ENCODE measurements at places on chromosomes 12 and 14. TPM values are rescaled to one million over a fixed set of nuclear protein-coding genes. Genes with fewer than 3 reads are reported as not detected.

Gene ATF7
- 61.9 TPM for polyA plus RNA-seq

Gene TMEM132C
- 2.3 TPM for polyA plus RNA-seq

Gene POTEG
- polyA plus RNA-seq, result not detected

Gene OR6C76
- not detected for polyA plus RNA-seq

Gene KRT77
- not detected for polyA plus RNA-seq

Gene RNFT2
- polyA plus RNA-seq, result 1.5 TPM

Gene OTUB2
- 0.77 TPM for polyA plus RNA-seq

Gene CCDC88C
- polyA plus RNA-seq, result 13.4 TPM

Gene FAIM2
- polyA plus RNA-seq, result 7.1 TPM

Gene SCN8A
- 1.4 TPM for polyA plus RNA-seq

Gene MYO1H
- 0.48 TPM for polyA plus RNA-seq

Gene ATP5MC2
- 699 TPM for polyA plus RNA-seq

Gene TDRD9
- polyA plus RNA-seq, result 0.29 TPM

Gene RNASE2
- 1.2 TPM for polyA plus RNA-seq

Gene CISTR
- polyA plus RNA-seq, result not detected

Gene LALBA
- polyA plus RNA-seq, result not detected

Gene TMEM229B
- 0.53 TPM for polyA plus RNA-seq

Gene MIPOL1
- polyA plus RNA-seq, result 4.9 TPM

Gene AQP2
- not detected for polyA plus RNA-seq

Gene SLC17A8
- polyA plus RNA-seq, result 0.28 TPM

Gene MGP
- 340 TPM for polyA plus RNA-seq

Gene ABCC9
- 78.9 TPM for polyA plus RNA-seq

Gene CARMIL3
- polyA plus RNA-seq, result 0.18 TPM

Gene RIMBP2
- polyA plus RNA-seq, result 1.1 TPM

Gene KRT6C
- not detected for polyA plus RNA-seq

Gene OR10A7
- not detected for polyA plus RNA-seq

Gene LIN7A
- 2.3 TPM for polyA plus RNA-seq

Gene PZP
- 0.31 TPM for polyA plus RNA-seq

Gene EIF2S3B
- polyA plus RNA-seq, result 7.6 TPM

Gene SLC38A6
- 10.9 TPM for polyA plus RNA-seq

Gene TAS2R8
- not detected for polyA plus RNA-seq

Gene AICDA
- 0.26 TPM for polyA plus RNA-seq

Gene TTC7B
- 40.2 TPM for polyA plus RNA-seq

Gene GRIN2B
- 0.09 TPM for polyA plus RNA-seq

Gene STXBP6
- 18.8 TPM for polyA plus RNA-seq

Gene CMTM5
- polyA plus RNA-seq, result 2.4 TPM

Gene BICDL1
- polyA plus RNA-seq, result 3.1 TPM

Gene FAM181A
- not detected for polyA plus RNA-seq

Gene HIGD1C
- not detected for polyA plus RNA-seq

Gene MGAT2
- 12.9 TPM for polyA plus RNA-seq

Gene PYGL
- polyA plus RNA-seq, result 25.4 TPM

Gene CLEC4D
- not detected for polyA plus RNA-seq

Gene PARP11
- polyA plus RNA-seq, result 8.2 TPM

Gene NEUROD4
- polyA plus RNA-seq, result not detected

Gene DEGS2
- polyA plus RNA-seq, result 1.2 TPM

Gene RBMS2
- polyA plus RNA-seq, result 28.1 TPM

Gene FBXO33
- polyA plus RNA-seq, result 5.5 TPM
